Esophagus muscularis mucosa (tissue), 4 donors: ENCODE measurements at places on chromosomes 4 and X.

DNA sequence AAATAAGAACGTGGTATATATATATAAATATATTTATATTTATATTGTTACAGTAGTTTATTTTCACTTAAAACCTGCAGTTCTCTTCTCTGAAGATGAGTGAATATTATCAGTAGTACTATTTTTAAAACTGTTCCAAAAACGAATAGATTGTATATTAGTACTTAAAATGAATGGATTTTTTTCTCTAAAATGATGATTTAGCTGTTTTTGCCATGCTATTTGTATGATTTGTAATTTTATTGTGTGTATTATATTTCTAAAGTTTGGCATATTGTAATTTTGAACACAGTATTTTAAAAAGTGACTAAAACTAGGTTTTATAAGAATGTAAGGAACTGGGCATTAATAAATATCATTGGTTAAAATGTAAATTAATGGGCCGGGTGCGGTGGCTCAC lies 22.0 kb downstream of the TRAPPC11 start:
- H3K27ac ChIP-seq = no peak overlapping the region
- no peak overlapping the region for H3K4me3 ChIP-seq
- peaks cover 86% of the 10 kb centered on the region for H3K36me3 ChIP-seq
- H3K4me1 ChIP-seq = no peaks in the 10 kb centered on the region
- no peaks in the 10 kb centered on the region for H3K27me3 ChIP-seq
- no peak for DNase-seq

- DNase-seq = no peak
- no peak overlapping the region for H3K27ac ChIP-seq
- H3K4me3 ChIP-seq = no peak overlapping the region
- no peaks in the 10 kb centered on the region for H3K27me3 ChIP-seq
- no peaks in the 10 kb centered on the region for H3K36me3 ChIP-seq
These were observed 454.9 kb upstream of the FAT1 start for GRCh38 chr4:187178587-187178986.

DNA sequence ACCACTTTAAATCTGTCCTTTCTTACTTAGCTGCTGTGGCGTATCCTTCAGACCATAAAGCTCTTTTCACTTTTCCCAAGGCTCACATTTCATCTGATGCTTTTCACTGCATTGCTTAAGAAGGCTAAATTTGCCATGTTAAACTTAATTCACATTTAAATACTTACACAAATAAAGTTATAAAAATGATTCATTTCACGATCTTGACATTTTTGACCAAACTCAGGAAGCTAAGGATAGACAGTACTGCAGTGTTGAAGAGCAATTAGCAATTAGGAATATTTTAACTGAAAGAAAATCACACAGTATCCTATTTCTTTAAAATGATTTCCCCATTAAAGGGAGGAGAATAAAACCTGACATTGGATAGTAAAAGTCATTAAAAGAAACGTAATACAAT lies 1038.6 kb downstream of the STPG2 start:
- no peak overlapping the region for H3K27ac ChIP-seq
- no peaks in the 10 kb centered on the region for H3K4me1 ChIP-seq
- DNase-seq = no peak
- H3K36me3 ChIP-seq = no peaks in the 10 kb centered on the region
- H3K27me3 ChIP-seq = no peaks in the 10 kb centered on the region
- H3K4me3 ChIP-seq = no peak overlapping the region

DNA sequence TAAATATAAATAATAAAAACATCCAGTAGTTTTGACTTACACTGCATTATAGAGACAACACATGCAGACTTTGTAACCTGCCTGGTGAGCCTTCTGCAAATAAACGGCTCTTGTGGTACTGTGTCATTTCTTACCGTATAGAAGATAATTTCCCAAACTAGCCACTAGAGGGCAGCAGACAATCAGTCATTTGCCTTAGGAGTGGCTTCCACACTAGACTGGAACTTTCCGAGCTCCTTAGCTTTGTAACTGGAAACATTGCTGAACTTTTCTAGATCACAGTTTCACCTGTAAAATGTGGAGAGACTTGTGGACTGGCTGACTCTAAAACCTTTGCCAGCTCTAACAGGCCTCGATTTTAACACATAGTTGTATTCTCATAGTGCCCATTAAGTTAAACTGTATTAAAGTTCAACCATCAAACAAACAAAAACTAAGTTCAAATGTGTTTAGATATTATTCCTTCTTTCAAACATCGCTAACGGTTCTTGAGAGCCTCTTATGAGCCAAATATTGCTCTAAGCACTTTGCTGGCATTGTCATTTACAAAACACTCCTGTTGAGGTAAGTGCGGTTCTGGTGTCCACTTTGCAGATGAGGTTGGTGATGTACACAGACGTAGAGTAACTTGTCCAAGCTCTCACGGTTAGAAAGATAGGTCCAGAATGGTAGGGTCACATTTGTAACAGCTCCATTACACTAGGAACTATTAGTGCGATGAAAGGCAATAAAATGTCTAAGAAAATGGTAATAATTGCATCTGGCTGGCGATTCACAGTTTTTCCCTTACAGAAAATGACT lies 345.5 kb downstream of the ANK2 start:
- no peak overlapping the region for H3K4me3 ChIP-seq
- H3K27ac ChIP-seq = peak overlapping the region; percentile 48
- peaks cover 23% of the 10 kb centered on the region for H3K4me1 ChIP-seq
- H3K36me3 ChIP-seq = no peaks in the 10 kb centered on the region

DNA sequence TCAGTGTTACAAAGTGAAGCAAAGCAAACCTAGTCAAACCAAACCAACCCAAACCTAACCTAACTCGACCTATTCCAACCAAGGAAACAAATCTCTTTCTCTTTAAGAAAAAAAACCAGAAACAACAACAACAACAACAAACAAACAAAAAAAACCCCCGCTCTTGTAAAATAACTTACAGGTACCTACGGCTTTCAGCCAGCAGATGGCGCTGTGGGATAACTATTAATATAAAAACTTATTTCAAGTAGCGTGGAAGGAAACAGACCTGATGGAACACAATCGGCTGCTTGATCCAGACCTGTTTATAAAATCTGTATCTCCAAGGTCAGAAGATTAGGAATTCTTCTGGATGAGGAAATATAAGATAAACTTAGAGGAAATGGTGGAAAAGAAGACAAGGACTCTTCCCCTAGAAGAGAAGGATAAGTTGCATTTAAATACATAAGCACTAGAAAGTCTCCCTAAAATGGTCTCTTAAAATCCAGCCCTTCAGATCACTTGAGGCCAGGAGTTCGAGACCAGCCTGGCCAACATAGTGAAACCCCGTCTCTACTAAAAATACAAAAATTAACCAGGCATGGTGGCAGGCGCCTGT lies 34.4 kb upstream of the CDKL5 start:
- DNase-seq = no peak
- no peaks in the 10 kb centered on the region for H3K4me1 ChIP-seq
- H3K27me3 ChIP-seq = no peaks in the 10 kb centered on the region
- H3K27ac ChIP-seq = no peak overlapping the region

DNA sequence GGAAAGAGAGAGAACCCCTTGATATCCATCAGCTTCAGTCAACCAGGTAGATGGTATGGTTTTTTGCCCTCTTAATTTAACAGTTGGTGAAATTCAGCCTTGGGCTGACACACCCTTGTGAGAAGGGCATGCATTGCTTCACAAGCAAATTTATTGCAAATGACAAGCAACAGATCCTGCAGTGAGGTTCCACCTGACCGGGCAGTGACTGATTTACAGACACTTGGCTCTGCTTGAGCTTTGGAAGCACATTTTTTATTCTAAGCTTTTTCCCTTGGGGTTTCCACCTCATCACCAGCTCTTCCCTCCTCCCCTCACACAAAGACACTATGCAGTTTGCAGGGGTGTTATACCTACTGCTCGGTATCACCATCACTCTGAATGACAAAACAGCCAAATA lies 28.3 kb upstream of the SERTM2 start:
- no peak overlapping the region for H3K4me3 ChIP-seq
- DNase-seq = no peak
- no peak overlapping the region for H3K27ac ChIP-seq
- H3K36me3 ChIP-seq = no peaks in the 10 kb centered on the region
- no peaks in the 10 kb centered on the region for H3K27me3 ChIP-seq

- H3K36me3 ChIP-seq = no peaks in the 10 kb centered on the region
- H3K27ac ChIP-seq = no peak overlapping the region
- H3K4me1 ChIP-seq = no peaks in the 10 kb centered on the region
- no peak overlapping the region for H3K4me3 ChIP-seq
- DNase-seq = no peak
These were observed 105.3 kb downstream of the DTHD1 start for GRCh38 chr4:36386691-36387090.

GRCh38 chr4:147328189-147328588 lies 152.7 kb upstream of the EDNRA start:
- no peak overlapping the region for H3K27ac ChIP-seq
- H3K27me3 ChIP-seq = no peaks in the 10 kb centered on the region
- H3K4me3 ChIP-seq = no peak overlapping the region
- H3K36me3 ChIP-seq = no peaks in the 10 kb centered on the region

GRCh38 chr4:26871611-26872010 lies 11.0 kb downstream of the STIM2 start:
- peaks cover 9% of the 10 kb centered on the region for H3K4me1 ChIP-seq
- H3K27me3 ChIP-seq = no peaks in the 10 kb centered on the region
- no peak overlapping the region for H3K4me3 ChIP-seq
- no peak for DNase-seq

DNA sequence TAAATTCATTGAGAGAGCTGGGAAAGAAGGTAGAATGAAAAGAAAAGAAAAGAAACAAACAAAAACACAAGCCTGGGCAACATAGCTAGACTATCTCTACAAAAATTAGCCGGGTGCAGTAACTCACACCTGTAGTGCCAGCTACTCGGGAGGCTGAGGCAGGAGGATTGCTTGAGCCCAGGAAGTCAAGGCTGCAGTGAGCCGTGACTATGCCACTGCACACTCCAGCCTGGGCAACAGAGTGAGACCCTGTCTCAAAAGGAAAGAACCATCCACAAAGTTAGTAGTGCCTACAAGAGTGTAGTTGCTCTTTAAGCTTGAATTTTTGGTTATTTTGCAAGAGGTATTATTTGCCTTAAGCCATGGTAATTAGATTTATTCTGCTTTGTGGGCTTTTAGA lies 157.7 kb downstream of the CBR4 start:
- peaks cover 100% of the 10 kb centered on the region for H3K4me1 ChIP-seq
- no peaks in the 10 kb centered on the region for H3K27me3 ChIP-seq
- peak overlapping the region; percentile 99 for H3K27ac ChIP-seq
- DNase-seq = no peak
- H3K4me3 ChIP-seq = no peak overlapping the region
- H3K36me3 ChIP-seq = peaks cover 13% of the 10 kb centered on the region

DNA sequence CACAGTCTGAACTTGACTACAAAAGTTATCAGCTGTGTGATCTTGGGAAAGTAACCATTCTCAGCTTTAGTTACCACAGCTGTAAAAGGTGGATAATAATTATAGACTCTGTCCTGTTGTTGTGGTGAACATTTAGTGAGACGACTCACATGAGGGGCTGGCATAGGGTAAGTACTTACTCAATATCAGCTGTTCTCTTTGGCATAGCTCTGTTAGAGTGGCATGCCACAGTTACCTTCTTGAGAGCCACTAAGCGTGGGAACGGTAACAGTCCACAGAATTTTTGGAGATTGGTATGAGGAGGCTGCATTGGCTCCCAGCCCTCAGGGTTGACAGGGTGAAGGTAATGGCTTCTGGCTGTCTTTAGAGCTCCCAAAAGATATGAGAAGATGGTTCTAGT lies 13.2 kb upstream of the HAND2 start:
- no peaks in the 10 kb centered on the region for H3K27me3 ChIP-seq
- peaks cover 23% of the 10 kb centered on the region for H3K4me1 ChIP-seq
- H3K4me3 ChIP-seq = no peak overlapping the region
- H3K27ac ChIP-seq = no peak overlapping the region

DNA sequence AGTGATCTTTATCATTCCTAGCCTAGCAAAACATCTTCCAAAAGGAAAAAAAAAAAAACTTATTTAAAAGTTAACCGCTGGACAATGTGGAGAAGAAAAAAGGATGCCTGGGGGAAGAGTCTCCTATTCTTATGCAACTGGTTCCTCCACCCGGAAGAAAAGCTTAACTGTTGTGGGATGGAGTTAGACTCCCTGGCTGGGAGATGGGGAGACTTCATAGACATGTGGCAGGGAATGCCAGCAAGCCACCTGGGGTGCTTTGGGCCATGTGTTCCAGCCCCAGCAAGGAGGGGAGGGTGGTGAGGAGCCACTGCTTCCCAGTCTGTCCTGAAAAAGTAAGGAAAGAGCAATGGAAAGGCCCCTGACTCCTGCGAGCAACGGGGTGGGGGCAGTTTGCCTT lies 119.4 kb upstream of the SPIN4 start:
- no peak for DNase-seq
- H3K36me3 ChIP-seq = no peaks in the 10 kb centered on the region
- no peak overlapping the region for H3K4me3 ChIP-seq
- H3K27ac ChIP-seq = no peak overlapping the region
- H3K27me3 ChIP-seq = no peaks in the 10 kb centered on the region

GRCh38 chrX:33831211-33831610 lies 300.9 kb downstream of the FAM47A start:
- no peaks in the 10 kb centered on the region for H3K4me1 ChIP-seq
- H3K27me3 ChIP-seq = no peaks in the 10 kb centered on the region
- DNase-seq = no peak
- H3K27ac ChIP-seq = no peak overlapping the region
- H3K4me3 ChIP-seq = no peak overlapping the region
- H3K36me3 ChIP-seq = no peaks in the 10 kb centered on the region

GRCh38 chrX:13360146-13360545 lies 40.3 kb upstream of the ATXN3L start:
- H3K4me3 ChIP-seq = no peak overlapping the region
- peaks cover 6% of the 10 kb centered on the region for H3K4me1 ChIP-seq
- no peak overlapping the region for H3K27ac ChIP-seq
- H3K36me3 ChIP-seq = no peaks in the 10 kb centered on the region
- DNase-seq = no peak

- no peaks in the 10 kb centered on the region for H3K36me3 ChIP-seq
- peaks cover 21% of the 10 kb centered on the region for H3K4me1 ChIP-seq
These were observed 508.1 kb downstream of the STIM2 start for GRCh38 chr4:27368781-27369180.

DNA sequence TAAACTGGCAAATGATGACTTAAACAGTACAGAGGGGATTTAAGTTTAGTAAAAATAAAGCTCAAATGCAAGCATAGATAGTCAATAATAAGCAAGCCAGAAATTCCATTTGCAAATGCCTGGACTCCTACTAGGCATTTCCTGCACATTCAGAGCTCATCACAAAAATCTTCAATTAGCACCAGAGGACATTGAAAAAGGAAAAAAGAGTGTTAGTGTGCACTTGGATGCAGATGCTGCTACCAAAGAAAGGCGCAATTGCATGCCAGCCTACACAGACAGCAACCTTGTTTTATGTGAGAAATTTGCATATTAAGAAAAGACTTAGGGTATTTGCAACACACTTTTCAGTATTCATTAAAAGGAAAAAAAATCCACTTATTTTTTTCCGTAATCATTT lies 282.1 kb downstream of the GRIA2 start:
- H3K4me1 ChIP-seq = no peaks in the 10 kb centered on the region
- no peak overlapping the region for H3K27ac ChIP-seq
- DNase-seq = no peak

- H3K27ac ChIP-seq = no peak overlapping the region
- no peaks in the 10 kb centered on the region for H3K36me3 ChIP-seq
- no peak overlapping the region for H3K4me3 ChIP-seq
- DNase-seq = peak; percentile 64
- peaks cover 10% of the 10 kb centered on the region for H3K27me3 ChIP-seq
- no peaks in the 10 kb centered on the region for H3K4me1 ChIP-seq
These were observed 37.7 kb upstream of the ENPP6 start for GRCh38 chr4:184255361-184255760.

GRCh38 chr4:124037236-124037635 lies 640.6 kb downstream of the SPRY1 start:
- peaks cover 19% of the 10 kb centered on the region for H3K4me1 ChIP-seq
- no peaks in the 10 kb centered on the region for H3K36me3 ChIP-seq
- H3K4me3 ChIP-seq = no peak overlapping the region
- H3K27ac ChIP-seq = no peak overlapping the region
- H3K27me3 ChIP-seq = no peaks in the 10 kb centered on the region
- no peak for DNase-seq
